Fibroblast of the aortic adventitia (primary cell): ENCODE measurements at places on chromosomes 1 and 21. TPM values are rescaled to one million over a fixed set of nuclear protein-coding genes. Genes with fewer than 3 reads are reported as not detected.

Gene ANKRD34A
- 0.65 and 0.99 TPM in 2 replicates for total RNA-seq

Gene TCHHL1
- total RNA-seq = not detected in 2 replicates

Gene LCE1C
- not detected in 2 replicates for total RNA-seq

Gene RPTN
- total RNA-seq = not detected in 2 replicates

Gene GJB3
- not detected in 2 replicates for total RNA-seq

Gene KIRREL1
- total RNA-seq = 96.8 and 96.9 TPM in 2 replicates

Gene AKR7A3
- 0.36 TPM in 1 of 2 replicates, not detected in the other for total RNA-seq

Gene LINGO4
- total RNA-seq = not detected in 2 replicates

Gene CLDN19
- total RNA-seq = not detected in 2 replicates

Gene VHLL
- total RNA-seq = not detected in 2 replicates

Gene RGSL1
- not detected in 2 replicates for total RNA-seq

Gene HNRNPU
- total RNA-seq = 348 and 773 TPM in 2 replicates

Gene GSTM1
- total RNA-seq = 24.3 TPM in 1 of 2 replicates, not detected in the other

Gene UTS2
- not detected in 2 replicates for total RNA-seq

GRCh38 chr1:39542924-39543323 lies 33.7 kb downstream of the PABPC4 start:
- no peak for DNase-seq

DNA sequence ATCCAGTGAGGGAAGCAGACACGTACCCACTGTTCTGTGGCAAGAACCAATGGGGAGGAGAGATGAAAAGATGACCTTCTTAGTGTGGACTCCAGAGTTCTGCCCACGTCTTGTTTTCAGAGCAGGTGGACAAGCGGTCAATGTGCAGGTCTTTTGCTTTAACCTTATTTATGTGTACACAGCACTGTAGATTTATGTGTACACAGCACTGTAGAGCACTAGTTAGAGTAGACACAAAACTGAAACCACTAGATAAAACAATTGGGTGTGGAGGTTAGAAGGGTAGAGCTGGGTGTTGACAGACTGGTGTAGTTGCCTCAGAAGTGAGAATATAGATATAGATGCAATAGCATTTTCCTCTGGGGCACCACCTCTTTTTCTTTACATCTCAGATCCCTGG lies 150.0 kb downstream of the MAGI3 start:
- DNase-seq = no peak

DNA sequence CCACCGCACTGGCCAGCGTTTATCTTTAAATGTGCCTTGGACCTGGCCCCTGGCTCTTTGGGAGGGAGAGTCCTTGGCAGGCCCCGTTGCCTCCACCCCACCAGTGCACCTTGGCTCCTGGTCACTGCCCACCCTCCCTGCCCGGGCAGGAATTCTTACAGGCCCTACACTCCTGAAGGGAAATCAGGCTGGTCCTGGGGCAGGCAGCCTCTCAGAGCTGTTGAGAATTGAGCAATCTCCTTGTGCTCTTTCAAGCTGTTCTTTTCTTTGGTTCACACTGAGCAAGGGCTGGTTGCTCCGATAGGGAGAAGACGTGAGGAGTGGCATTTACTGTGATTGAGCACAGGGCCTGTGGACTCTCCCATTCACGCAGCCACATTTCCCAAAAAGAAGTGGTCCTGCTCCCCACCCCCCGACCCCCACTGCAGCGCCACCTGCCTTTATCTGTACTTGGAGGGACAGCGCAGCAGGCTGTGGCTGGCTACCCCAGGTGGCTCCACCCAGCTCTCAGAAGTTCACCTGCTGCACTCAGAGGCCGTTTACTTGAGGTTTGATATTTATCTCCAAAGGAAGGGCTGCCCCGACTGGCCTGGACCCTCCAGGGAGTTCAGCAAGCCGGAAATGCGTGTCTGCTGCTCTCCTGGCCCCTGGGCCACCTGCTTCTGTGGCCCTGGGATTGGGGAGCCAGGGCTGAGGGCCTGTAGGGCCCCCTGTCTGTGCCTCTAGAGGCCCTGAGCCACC lies 47.8 kb downstream of the SKI start:
- DNase-seq = peak; percentile 65

DNA sequence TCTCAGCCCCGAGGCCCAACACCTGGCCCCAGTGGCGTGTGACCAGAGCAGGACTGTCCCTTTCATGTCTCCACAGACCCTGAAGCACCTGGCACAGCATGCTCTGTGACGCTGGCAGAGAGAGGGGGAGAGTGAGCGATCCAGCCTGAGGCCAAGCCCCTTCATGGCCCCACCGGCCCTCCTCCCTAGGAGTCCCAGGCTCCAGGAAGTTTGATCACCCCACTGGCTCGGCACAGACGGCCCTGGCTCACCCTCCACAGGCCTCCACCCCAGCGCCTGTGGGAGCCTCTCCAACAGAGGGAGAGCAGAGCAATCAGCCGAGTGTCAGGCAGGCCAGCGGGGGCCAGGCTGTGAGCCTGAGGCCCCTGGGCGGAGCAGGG lies 11.0 kb downstream of the SH3BGRL3 start:
- DNase-seq = no peak

DNA sequence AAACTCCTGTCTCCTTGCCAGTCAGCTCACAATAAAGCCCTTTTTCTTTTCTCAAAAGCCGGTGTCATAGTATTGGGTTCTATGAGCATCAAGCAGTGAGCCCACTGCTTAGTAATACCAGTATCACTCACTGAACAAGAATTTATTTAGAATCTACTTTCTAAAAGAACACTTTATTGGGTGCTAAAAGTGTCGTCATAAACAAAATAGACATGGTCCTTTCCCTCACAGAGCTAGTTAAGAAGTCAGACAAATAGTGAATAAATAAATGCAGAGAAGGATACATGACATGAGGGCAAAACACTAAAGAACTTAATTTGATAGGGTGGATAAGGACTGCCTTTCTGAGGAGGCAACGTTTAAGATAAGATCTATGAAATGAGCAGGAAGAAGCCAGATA lies 32.2 kb downstream of the EVI5 start:
- no peak for DNase-seq

DNA sequence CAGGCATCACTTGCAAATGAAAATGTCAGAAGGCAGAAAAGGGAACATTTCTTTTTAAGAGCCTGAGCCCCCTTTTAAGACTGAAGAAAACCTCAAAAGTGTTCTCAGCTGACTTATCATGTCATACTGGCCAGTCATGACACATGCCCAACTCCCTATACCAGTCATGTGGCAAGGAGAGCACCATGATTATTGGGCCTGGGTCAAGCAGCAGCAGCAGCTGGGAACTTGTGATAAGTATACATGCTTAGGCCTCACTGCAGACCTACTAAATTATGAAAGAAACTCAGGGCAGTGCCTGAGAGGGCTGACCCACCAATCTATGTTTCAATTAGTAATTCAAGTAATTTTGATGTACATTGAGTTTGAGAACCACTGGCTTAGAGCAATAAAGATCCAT lies 8.6 kb downstream of the RO60 start:
- no peak for DNase-seq

- no peak for DNase-seq
These were observed 55.8 kb downstream of the RNF187 start for GRCh38 chr1:228542981-228543380.

- no peak for DNase-seq
These were observed 63.6 kb upstream of the CTTNBP2NL start for GRCh38 chr1:112332176-112333150.

- no peak for DNase-seq
These were observed 85.2 kb downstream of the KIRREL1 start for GRCh38 chr1:158078569-158079080.

DNA sequence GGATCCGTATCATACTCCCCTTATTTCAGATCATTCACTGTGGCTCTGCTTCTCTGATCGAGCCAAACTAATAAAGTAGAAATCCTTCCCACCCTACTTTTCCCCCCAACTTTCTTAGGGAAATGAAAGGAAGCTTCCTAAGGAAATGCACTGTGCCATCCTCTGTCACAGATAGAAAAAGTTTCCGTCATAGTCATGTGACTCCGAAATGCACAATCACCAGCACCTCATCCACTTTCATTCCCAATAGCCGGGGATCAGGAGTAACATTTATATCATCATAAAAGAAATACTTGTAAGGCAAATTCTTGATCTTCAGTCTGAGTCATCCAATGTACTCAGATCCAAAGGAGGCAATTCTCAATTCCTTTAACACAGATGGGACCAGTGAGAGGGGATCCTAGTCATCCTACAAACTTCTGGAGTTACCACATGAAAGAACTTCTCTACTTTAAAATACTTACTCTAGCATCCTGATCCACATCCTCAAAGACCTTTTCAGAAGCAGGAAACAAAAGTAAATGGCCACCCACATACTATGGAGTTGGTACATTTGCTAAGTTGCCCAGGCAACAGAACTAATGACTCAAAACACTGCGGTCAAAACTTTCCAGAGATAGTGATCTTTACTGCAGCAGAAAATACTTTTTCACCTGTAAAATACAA lies 97.8 kb upstream of the ZC3H11B start:
- peak; percentile 88 for DNase-seq

DNA sequence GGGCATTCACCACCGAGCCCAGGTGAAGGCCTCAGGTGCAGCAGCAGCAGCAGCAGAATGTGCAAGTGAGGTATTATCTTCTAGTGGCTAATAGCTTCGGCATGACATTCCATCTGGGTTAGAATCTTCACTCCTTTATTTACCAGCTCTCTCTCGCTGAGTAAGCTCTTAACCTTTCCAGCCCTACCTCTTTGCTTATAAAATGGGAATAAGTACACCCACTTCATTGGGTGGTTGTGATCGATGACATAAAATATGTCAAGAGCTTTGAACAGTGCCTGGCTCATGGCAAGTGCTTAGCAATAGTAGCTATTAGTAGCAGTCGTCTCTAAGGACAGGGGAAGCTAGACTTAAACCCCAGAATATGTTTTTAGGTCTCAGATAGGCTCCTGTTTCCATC lies 149.5 kb downstream of the NOS1AP start:
- no peak for DNase-seq
